ENCODE measurements at places on chromosomes 6 and 20.

DNA sequence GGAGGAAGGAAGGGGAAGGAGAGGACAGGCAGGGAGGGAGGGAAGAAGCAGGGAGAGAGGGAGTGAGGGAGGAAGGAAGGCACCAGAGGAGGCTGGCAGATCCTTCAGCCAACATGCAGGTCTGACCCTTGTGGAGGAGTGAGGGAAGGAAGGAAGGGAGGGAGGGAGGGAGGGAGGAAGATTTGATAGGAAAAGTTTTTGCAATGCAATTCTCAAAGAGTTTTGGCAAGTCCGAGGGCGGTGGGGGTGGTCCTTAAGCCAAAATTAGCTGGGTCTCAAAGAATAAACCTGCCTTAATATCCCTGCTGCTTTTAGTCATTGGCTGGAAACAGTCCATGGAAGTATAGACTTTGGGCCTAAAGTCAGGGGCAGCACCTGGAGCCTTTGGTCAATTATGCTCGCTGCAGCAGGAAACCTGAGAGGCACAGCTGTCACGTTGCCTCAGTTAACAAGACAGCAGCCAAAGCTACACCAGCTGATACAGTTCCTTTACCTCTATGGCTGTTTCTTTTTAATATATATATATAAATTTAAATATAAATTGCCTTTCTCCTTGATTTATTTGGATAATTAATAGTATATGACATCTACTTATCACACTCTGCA is 115.7 kb upstream of the RALGAPA2 start:
- DNase-seq = no peak

- no peak for DNase-seq
These were observed 259.6 kb upstream of the PLN start for GRCh38 chr6:118288355-118289124.

GRCh38 chr20:6014017-6014416 is 39.8 kb downstream of the LRRN4 start:
- DNase-seq = no peak

- peak; percentile 4 for DNase-seq
These were observed 800.6 kb upstream of the MAP3K7 start for GRCh38 chr6:91387290-91388059.

GRCh38 chr20:57717797-57718196 is 8.0 kb upstream of the PMEPA1 start:
- no peak for DNase-seq

DNA sequence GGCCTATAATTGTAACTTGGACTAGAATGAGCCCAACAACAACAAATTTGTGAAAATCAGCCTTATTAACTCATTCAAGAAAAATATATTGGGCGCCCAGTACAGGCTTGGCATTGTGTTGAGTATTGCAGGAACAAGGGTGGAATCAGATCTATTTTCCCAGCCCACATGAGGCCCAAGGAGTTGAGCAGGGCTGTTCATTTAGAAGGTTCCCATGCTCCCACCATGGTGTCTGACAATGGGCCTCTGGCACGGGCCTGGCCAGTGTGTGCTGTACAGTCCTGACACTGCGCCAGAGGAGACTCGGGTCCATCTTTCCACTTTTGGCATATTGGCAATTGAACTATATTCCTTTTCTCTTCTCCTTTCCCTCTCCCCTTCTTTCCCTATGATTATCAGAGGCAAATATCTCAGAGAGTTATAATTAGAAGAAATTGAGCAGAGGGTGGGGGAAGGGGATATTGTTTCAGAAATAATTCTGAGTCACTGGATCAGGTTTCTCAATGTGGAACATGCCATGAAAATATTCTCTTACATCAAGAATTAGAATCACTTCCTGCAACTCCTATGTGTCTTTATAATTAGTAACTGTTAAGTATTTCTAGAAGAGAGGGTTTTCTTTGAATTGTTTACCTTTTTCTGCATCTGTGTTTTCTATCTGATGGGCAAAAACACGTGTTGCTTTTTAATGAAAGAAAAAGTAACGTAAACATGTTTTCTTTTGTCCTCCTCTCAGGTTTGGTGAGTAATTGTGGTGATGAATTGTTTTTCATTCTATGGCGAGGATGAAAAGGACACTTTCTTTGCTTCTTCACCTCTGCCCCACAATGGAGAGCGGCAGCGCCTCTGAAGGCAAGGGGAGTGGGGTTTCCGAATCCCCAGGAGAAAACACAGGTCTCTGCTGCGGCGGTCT is 209.4 kb downstream of the FOXA2 start:
- no peak for DNase-seq

- DNase-seq = no peak
These were observed 43.4 kb downstream of the LRFN2 start for GRCh38 chr6:40543776-40544175.

- DNase-seq = no peak
These were observed 74.4 kb downstream of the OPRM1 start for GRCh38 chr6:154113392-154113791.

DNA sequence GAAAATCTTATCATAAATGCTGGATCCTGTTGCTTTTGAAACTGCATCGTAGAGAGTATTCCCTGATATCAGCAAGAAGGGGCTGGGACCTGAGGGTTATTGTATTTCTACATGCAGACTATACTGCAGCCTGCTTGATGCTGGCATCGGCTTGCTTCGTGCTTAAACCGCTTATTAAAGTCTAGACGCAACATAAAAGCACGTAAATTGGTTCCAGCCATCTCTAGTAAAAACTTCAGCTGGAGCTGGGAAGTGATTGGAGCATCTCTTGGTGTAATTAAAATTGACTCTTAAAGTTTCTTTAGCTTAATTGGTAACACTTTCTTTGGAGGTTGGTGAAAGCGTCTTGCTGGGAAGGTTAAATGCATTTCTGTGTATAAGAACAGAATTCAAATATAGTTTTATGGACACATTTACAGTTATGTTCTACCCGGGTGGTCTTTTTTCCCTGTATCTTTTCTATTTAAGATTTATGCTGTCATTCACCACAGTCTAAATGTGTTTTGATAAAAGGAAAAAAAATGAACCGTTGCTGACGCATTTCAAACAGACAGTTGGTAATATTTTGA is 139.0 kb upstream of the JAG1 start:
- DNase-seq = no peak

DNA sequence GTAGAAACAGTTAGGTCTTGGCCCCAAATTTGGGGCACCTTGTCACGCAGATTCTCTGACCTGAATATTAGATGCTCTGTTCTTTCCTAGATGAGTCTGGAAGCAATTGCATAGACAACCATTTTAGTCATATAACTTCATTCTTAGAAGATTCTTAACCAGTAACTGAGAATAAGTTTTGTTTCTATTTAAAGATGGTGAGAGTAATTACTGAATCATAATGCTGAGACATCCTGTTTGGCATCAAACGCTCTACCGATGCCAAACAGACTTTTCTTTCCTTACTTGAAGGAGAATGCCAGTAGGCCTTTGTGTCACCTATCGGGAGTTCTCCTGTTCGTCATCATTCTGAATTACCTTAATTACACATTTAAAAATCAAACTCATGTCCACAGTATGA is 131.6 kb upstream of the ID4 start:
- no peak for DNase-seq

DNA sequence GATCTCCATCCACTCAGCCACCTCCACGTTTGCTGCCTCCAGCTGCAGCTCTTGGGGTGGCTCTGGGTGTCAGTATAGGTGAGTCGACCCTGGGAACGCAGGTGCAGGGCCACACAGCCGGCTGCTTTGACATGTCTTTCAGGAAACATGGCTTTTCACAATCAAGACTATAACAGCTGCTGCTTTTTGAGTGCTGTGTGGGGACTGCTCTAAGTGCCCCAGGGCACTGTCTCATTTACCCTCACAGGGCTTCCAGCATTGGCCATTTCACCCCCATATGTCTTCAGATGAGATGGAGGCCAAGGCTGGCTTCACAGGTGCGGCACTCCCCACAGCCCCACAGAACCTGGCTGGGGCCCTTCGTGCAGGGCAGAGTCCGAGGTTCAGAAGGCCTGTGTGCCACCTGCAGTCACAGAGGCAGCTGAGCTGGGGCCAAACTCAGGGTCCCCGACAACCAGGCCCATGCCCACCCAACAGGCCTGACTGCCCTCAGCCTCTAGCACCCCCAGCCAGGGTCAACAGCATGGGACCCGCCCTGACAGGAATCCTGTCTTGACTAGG is 14.9 kb upstream of the CST7 start:
- peak; percentile 72 for DNase-seq

GRCh38 chr6:39731565-39731964 is 6.4 kb upstream of the KIF6 start:
- no peak for DNase-seq

DNA sequence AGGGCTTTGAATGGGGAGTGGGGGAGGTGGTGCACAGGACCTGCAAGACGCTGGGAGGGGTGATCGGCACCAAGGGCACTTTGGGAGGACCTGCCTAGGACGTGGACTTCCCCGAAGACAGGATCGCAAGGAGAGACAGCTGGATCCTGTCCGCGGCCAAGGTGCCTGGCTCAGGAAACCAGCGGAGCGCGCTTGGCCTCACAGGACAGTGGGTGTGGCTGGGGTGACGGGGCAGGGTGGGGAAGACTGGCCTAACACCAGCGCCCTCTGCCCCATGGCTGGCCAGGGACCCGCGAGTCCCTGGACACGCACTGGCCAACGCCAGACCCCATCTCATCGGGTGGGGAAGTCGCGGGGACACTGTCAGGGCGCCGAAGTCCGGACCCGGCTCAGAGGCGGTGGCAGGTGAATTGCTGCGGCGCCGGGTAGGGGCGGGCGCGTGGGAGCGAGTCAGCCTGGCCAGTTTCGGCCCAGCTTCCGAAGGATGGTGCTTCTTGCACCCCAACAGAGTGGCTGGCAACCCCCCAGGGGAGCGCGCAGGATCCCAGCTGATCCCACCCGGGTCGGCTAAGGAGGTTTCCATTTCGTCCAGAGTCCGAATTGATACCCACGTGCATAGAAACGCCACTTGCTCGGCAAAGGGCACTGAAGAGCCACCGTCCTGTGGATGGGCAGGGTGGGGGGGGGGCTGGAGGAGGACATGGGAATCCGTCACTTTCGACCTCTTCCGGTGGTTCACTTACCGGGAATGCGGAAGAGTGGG is 785 bp upstream of the THBD start:
- peak; percentile 18 for DNase-seq

DNA sequence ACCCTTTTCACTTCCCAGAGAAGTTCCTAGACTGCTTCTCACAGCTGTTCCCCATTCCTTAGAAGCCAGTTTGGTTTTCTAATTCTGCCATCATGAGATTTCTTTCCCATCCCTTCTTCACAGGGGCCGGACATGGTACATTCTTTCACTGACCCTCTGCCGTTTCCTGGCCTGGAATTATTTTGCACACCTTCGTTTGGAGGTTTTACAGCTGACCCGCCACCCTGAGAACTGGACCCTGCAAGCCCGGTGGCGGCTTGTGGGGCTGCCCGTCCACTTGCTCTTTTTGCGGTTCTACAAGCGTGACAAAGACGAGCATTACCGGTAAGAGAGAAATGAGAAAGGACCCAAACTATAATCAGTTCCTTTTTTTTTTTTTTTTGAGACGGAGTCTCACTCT is 4.2 kb downstream of the C6orf136 start:
- no peak for DNase-seq

GRCh38 chr6:143867236-143867635 is 3.0 kb downstream of the ZC2HC1B start:
- DNase-seq = no peak

GRCh38 chr6:28334286-28335039 is 1.5 kb downstream of the ZSCAN31 start:
- no peak for DNase-seq

DNA sequence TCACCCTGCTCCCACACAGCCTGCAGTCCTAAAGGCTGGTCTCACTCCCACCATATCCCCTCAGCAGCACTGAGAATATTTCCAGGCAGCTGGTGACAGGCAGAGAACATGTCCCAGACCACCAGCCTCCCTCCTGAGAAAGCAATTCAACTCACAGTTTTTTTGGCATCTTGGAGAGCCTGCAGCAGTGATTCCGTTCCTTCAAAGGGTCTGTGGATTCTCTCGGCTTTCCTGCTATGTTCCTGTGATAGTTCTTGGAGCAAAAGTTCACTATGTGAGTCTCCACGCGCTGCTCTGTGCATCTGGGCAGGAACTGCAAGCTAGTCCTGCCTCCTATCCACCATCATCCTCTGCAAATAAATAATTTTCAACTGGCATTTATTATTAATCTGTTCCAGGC is 448.3 kb upstream of the HSF2 start:
- DNase-seq = no peak

- DNase-seq = no peak
These were observed 36.8 kb upstream of the BHLHE23 start for GRCh38 chr20:63043348-63044203.

DNA sequence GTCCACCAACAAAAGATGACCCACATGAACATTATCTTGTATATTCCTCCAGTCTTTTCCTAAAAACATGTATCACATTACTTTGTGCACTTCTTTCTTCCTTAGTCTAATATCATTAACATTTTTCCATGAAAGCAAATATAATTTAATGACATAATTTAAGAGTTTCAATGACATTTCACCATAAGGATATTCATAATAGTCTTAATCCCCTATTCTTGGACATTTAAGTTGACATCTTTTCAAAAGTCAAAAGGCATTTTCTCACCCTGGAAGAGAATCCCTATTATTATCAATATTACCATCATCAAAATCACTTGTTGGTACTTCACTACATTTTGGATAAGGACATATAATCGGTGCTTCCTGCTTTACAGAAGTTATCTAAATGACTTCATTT is 31.3 kb downstream of the EPHA7 start:
- no peak for DNase-seq

DNA sequence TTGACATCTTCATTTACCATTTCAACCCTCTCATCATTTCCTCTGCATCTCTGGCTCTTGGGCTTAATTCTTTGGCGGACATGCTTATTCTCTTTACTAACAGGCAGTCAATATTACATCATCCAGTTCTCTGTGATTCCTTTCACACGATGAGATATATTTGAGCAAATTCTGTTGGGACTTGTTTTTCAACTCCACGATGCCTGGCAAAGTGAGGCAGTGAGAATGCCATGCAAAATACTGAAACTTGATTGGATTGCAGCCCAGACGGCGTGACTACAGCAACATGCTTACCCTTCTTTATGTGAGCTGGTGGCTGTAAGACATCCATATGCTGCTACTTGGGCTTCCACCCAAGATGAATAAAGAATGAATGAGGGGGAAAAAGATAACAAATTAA is 101.7 kb upstream of the SPACA1 start:
- no peak for DNase-seq

DNA sequence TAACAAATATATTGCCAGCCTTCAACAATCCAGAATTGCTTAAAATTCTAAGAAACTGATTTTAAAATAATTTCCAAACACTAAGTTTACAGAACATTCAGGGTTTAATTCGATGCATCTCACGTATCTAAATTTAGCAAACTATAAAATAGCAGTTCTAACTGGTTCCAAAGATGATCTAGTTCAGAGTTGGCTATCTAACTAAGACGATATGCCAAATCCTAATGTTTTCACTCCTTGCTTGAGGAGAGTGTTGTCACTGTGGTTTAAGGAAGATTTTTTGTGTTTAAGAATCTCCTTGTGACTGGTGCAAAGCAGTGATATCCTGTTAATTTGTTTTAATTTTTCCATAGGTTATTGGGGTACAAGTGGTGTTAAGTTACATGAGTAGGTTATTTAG is 311.5 kb upstream of the ID4 start:
- no peak for DNase-seq

- peak; percentile 49 for DNase-seq
These were observed 66.4 kb upstream of the PDE10A start for GRCh38 chr6:165729307-165729936.
